ENCODE measurements at places on chromosomes 3 and 15.

DNA sequence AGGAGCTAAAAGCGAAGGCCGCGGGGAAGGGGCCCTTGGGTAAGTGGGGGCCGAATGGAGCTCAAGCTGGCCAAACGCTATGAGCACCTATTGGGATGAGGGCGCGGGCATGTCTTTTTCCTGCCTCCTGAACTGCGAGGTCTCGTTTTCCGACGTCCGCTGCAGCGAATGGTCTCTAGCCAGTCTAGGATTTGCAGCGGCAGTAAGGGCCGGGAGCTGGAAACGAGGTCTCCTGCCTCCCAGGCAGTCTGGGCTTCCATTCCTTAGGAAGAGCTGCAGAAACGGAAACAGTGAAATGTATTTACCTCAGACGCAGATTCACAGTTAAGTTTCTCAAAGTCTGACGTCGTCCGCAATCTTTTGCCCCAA, 517 bp downstream of the TMA7 start:
- DNase-seq = no peak

DNA sequence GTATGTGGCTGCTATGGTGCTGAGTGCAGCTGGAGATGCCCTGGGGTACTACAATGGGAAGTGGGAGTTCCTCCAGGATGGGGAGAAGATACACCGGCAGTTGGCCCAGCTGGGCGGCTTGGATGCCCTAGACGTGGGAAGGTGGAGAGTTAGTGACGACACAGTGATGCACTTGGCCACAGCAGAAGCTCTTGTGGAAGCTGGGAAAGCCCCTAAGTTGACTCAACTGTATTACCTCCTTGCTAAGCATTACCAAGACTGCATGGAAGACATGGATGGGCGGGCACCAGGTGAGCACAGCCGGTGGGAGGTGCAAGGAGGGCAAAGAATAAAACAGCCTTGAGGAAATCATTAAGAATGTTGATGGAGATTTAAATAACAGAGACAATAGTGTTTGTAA, 2.9 kb downstream of the ADPRH start:
- DNase-seq = no peak

GRCh38 chr3:157284688-157285087, 124.7 kb upstream of the CCNL1 start:
- no peak for DNase-seq

- DNase-seq = peak; percentile 56
Observed at GRCh38 chr3:42572278-42572677, 9.5 kb downstream of the SEC22C start.

- DNase-seq = no peak
Observed at GRCh38 chr15:43948691-43949325, 122.0 kb downstream of the WDR76 start.

DNA sequence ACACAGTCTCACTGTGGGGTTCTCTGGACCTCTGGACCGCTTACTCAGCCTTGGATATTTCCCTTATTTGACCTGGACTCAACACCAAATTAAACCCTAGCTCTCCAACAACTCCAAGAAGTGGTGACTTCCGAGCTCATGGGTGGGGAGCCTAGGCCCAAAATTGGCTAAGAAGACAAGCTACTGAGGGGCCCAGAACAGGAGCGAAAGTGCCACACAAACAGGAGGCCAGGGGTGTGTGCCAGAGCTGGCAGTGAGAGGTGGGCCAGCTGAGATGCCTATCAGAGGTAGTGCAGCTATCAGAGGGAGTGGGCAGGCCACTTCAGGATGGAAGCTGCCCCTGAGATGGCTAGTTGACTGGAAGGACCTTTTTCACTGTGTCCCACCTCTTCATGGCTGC, 151.1 kb upstream of the PRR20G start:
- DNase-seq = peak; percentile 16

DNA sequence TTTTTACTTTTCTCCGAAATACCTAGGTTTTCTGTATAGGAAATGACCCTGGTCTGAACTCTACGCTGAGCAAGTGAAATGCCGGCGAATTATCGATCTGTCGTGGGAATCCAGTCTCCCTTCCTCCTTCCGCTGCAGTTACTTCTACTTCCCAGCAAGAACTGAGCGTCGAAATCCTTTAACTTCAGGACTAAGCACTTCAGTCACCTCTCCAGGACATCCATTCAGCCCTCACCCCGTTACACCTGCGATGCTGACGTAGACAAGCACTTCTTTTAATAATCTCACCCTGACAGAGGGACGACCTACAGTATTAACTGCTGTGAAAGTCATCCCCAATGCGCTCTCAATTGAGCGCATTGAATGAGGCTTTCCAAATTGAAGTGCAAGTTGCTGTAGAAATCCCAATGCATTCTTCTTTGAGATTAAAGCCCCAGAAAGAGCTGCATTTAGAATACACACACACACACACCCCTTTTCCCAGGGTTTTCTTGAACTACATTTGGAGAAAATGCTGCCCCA, 1.3 kb downstream of the TOP2B start:
- DNase-seq = peak; percentile 41

- no peak for DNase-seq
Observed at GRCh38 chr15:31049682-31050615, 51.6 kb downstream of the TRPM1 start.
